ENCODE measurements at places on chromosomes 12 and 14.

DNA sequence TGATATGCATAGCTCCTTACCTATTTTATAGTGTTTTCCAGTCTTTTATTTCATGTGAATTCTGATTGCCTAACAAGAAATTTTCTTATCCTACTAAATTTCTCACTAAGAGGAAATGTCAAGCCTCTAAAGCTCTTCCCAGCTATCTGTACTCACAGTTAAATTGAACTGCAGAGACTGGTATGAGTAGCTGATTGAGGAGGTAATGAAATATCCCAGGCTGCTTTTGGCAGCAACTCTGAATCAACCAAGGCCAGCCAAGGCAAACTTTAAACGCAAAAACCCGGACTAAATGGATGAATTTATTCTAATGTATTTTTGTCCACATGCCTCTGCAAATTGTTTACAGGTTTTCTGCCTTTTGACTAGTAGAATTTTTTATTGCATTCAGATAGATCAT is 119.1 kb upstream of the PMCH start:
- DNase-seq = no peak

DNA sequence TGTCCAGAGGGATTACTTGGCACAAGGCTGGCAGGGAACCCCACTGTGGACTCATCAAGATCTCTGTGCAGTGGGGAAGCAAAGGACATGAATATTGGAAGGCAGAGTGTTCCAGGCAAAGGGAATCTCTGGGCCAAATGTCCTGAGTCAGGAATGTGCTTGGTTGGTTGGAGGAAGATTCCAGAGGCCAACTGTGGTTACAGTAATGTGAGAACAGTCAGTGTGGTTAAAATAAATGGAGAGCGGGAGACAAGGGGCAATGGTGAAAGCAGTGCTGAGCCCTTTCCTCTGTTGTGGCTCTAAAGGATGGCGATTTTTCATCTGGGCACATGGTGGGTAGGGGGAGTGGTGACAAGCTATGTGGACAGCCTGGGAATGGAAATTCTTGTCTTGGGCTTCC is 948.2 kb downstream of the BCL11B start:
- no peak for DNase-seq

GRCh38 chr12:78143717-78144116 is 313.0 kb downstream of the NAV3 start:
- no peak for DNase-seq

GRCh38 chr12:131383291-131383690 is 327.6 kb upstream of the SFSWAP start:
- no peak for DNase-seq

Measured in activated CD8-positive, alpha-beta memory T cell treated with anti-CD3 and anti-CD28 coated beads, Interleukin-2, amount 50 U/mL, for 48 hours (primary cell).